ENCODE measurements at places on chromosomes 5 and 9.
A peak's percentile ranks its signal among the peaks of the same experiment; 100 is the strongest.

- DNase-seq, result no peak
These were observed 161.6 kb downstream of the KCTD16 start for GRCh38 chr5:144332265-144332664.

DNA sequence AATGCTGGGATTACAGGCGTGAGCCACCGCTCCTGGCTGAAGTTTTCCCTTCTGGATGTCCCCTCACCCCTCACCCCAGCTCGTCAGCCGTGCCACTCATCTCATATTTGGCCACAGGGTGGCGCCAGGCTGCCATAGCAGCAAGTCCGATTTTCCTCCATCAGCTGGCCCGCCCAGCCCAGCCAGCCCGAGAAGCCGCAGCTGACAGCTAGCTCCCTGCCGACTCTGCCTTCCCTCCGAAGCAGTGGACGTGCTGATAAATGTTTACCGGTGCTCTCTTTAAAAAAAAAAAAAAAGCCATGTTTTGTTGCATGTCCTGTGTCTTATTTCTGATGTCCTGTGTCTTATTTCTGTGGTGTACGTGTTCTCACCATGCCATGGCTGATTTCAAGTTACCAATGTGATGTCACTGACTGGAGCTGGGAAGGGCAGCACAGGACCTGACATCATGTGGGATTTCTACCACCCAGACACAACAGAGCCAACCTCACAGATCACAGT lies 58.3 kb downstream of the PFDN1 start:
- DNase-seq, result peak; percentile 68

DNA sequence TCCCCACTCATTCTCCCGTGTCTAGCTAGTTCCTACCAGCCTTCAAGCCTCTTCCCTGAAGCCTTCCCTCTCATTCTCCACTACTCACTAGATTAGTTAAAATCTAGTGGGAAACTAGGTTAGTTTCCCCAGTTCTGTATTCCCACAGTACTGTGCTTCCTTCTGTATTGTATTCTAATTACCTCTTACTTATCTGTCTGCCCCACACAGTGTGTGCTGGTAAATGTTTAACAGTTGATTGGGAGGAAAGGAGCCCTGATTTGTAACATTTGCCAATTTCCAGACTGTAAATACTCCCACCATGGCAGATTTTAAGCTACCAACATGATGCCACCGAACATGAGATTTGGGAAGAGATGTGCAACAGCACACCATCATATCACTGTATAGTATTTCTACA lies 8.3 kb downstream of the KLHL3 start:
- no peak for DNase-seq

- no peak for DNase-seq
These were observed 421.5 kb upstream of the DAP start for GRCh38 chr5:11182441-11183080.

DNA sequence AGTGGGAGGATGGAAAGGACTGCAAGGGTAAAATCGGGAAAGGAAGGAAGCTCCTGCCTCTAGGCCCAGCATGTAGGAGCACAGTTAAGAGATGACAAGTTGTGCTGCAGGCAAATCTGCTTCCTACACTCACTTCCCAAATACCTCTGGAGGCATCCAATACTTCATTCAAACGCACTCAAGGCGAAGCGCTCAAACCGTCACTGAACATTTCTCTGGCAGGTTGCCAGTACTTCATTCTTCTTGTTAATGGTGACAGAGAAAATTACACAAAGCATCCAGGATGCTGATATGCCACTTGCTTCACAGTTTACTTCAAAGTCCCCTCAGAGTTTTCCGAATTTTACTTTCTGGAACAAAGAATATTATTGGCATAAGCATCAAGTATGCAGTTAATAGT lies 59.8 kb downstream of the NREP start:
- DNase-seq, result no peak

DNA sequence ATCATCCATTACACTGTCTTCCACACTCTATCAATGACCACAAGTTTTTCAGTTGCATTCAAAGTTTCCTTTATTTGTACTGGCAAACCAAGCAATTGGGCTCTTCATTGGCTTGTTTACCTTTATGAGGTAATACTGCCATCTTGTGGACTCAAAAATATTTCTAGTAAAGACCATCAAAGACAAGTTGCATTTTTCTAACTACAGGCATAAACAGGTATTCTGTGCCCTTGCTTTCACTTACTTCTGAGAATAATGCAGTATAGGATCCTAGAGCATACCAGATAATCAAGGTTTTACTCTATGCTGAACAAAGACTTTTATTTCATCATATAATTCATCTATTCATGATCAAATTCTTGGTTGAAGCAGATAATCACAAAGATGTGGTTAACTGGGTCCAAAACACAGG lies 173.7 kb upstream of the POU5F2 start:
- no peak for DNase-seq

- DNase-seq, result no peak
These were observed 21.0 kb downstream of the TIMD4 start for GRCh38 chr5:156942064-156942463.

DNA sequence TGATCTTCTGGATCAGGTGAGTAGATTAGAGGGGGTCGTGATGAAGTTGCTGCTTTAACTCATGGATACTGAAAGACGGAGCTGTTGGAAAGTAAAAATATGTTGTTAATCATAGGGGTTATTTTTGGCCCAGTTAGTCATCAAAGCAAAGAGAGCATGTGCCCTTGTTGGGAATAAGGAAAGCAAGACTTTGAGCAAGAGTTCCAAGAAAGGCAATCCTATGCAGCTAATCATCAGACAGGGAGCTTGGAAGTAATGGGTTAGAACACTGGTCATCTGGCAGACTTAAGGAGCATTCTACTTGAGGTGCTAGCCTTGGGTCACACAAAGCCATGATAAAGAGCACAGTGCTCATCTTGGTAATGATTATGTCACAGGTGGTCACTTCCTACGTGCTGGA lies 18.3 kb downstream of the ASPN start:
- DNase-seq, result no peak

- no peak for DNase-seq
These were observed 15.3 kb downstream of the DENND1A start for GRCh38 chr9:123914517-123915196.

- no peak for DNase-seq
These were observed 101.9 kb downstream of the LNPEP start for GRCh38 chr5:97037819-97038218.

GRCh38 chr9:29006628-29007027 lies 1433.3 kb upstream of the C9orf72 start:
- DNase-seq, result no peak

GRCh38 chr9:130379649-130379970 lies 65.2 kb upstream of the ASS1 start:
- DNase-seq, result no peak

GRCh38 chr9:126475933-126476555 lies 137.7 kb upstream of the LMX1B start:
- no peak for DNase-seq

DNA sequence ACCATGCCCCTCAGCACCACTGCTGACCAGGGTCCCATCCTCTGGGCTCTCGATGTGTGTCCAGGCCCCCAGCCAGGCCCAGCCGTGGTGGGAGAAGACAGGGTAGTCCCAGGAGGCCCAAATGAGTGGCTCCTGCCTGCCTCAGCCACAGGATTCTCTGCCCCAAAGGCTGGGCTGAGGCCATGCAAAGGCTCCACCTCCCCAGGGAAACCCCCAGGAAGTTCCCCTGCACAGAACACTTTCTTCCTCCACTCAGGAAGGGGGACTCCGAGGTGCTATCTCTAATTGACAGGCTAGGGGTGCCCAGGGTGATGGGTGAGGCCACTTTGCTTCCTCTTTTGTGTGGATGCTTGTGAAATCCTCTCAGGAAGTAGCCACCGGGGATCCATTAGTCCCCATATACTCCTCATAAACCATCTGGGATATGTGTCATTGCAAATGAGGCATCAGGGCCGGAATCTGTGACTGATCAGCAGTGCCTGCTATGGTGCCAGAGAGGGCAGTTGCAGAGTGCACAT lies 23.1 kb upstream of the TDRD7 start:
- no peak for DNase-seq

DNA sequence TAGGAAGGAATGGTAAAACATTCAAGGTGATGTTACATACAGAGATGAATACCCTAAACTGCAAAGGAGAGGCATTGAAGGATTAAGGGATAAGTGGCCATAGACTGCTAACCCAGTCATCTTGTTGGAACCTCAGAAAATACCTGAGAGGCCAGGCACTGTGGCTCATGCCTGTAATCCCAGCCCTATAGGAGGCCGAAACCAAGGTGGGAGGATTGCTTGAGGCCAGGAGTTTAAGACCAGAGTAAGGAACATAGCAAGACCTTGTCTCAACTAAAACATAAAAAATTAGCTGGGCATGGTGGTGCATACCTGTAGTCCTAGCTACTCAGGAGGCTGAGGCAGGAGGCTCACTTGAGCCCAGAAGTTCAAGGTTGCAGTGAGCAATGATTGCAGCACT lies 10.9 kb downstream of the ECM2 start:
- DNase-seq, result no peak

- no peak for DNase-seq
These were observed 104.6 kb downstream of the DMRT2 start for GRCh38 chr9:1154739-1155138.

DNA sequence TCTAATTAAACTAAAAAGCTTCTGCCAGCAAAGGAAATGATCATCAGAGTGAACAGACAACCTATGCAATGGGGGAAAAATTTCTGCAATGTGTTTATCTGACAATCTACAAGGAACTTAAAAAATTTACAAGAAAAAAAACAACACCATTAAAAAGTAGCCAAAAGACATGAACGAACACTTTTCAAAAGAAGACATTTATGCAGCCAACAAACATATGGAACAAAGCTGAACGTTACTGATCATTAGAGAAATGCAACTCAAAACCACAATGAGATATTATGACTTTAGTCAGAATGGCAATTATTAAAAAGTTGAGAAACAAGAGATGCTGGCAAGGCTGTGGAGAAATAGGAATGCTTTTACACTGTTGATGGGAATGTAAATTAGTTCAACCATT lies 530.4 kb upstream of the DAB2 start:
- DNase-seq, result no peak

GRCh38 chr5:86760661-86761060 lies 142.9 kb downstream of the COX7C start:
- DNase-seq, result no peak

- DNase-seq, result no peak
These were observed 21.5 kb upstream of the GPR21 start for GRCh38 chr9:123011878-123012528.

- no peak for DNase-seq
These were observed 16.5 kb downstream of the F2RL2 start for GRCh38 chr5:76606701-76607100.

GRCh38 chr9:34773306-34773910 lies 63.5 kb upstream of the CCL21 start:
- DNase-seq, result no peak

GRCh38 chr5:102716017-102716416 lies 39.1 kb upstream of the PAM start:
- no peak for DNase-seq

GRCh38 chr9:36132086-36132485 lies 4.4 kb upstream of the GLIPR2 start:
- DNase-seq, result no peak

DNA sequence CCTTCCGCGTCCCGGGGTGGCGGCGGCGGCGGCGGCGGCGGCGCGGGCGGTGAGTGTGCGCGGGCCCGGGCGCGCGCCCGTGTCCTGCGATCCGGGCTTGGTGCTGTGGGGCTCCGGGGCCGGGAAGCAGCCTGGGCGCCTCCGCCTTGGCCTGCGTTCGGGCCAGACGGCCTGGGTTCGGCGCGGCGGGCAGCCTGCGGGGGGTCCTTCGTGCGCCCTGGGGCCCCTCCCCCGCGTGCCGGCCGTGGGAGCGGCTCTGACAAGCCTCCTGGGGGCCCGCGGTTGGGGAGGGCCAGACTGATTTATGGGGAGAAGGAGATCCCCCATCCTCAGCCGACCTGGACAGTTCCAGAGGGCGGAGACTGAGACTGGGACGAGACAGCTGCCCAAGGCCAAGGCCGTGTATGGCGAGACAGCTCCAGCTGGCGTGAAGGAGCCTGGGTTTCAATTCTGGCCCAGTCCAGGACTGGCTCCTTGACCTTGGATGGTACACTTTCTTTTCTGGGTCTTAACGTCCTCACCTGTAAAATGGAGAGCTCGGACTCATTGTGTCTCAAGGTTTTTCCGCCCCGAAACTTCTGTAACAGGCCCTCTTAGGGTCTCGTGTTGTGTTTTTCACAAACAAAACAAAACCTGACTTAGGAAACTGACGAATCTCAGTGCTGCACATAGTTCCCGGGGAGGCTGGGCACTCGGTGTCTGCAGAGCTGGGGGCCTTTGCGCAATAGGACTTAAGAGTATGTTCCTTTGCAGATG lies 603 bp downstream of the TMEM268 start:
- no peak for DNase-seq

- peak; percentile 73 for DNase-seq
These were observed 958 bp upstream of the NFIL3 start for GRCh38 chr9:91424403-91425176.

- no peak for DNase-seq
These were observed 160.8 kb upstream of the PAPPA start for GRCh38 chr9:115992834-115993233.

DNA sequence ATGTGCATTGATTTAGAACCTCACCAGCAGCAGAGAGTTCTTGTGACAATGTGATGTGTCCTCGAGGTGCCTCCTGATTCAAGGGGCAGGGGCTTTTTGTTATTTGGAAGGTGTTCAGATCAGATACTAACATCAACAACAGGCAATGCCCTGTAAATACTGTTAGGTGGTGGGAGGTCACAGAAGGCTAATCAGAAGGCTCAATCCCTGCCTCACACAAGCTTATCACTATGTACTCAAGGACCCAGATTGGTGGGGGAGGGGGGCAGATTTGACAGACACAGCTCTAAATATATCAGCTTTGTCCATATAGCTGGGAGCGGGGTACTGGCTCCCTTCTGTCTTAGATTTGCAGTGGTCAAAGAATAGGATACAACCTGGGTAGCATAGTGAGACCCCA lies 2.6 kb downstream of the FRMPD1 start:
- DNase-seq, result no peak

DNA sequence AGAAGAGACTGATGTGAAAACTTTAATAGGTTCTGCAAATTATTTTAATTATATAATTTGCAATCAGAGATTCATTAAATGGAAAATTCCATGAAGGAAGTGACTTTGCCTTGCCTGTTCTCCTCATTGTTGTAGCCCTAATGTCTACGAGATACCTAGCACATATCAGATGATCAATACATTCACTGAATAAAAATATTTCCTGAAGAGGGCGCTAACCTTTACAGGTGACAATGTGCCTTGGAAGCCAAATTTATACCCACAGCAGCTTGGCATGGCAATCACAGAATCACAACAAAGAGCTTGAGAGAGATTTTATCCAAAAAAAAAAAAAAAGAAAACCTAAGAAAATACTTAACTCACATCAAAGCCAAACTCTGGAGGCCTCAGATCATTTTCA lies 17.4 kb downstream of the HAUS6 start:
- no peak for DNase-seq

- no peak for DNase-seq
These were observed 10.7 kb downstream of the NKD2 start for GRCh38 chr5:1019001-1019905.

DNA sequence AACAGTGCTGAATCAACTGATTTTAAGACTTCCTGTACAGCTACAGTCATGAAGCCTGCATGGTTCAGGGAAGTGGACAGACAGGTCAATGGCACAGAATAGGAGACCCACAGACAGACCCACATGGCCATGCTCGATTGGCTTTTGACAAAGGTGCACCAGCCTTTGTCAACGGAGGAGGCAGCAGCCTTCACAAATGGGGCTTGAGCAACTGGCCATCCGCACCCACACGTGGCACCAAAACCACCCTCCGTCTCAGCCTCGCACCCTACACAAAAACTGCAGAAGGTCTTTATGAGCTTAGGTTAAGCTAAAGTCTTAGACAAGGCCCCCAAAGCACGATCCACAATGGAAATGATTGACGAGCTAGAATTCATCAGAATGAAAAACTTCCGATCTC lies 59.5 kb upstream of the UBAC1 start:
- no peak for DNase-seq
